ENCODE measurements at places on chromosomes 5 and 9. TPM values are rescaled to one million over a fixed set of nuclear protein-coding genes. Genes with fewer than 3 reads are reported as not detected.

DNA sequence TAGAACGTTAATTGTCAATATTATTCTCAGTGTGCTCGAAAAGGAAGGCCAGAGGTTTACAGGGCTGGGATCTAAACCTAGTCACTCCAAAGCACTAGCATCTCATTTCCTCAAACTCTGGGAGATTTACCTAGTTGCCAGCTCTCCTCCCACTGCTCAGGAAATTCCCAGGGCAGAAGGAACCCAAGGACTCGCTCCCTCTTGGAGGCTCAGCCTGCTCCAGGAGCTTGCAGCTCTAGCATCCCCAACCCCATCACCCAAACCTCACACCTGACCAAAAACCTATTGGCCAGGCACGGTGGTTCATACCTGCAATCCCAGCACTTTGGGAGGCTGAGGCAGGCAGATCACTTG is 26.0 kb downstream of the SERINC5 start:
- peak; percentile 23 for DNase-seq

Gene PTAR1
- 9.0 TPM for polyA plus RNA-seq

- peak; percentile 49 for DNase-seq
Measured at GRCh38 chr5:9370256-9370655, 175.6 kb downstream of the SEMA5A start.

- DNase-seq: no peak
Measured at GRCh38 chr5:35212122-35212982, 17.9 kb downstream of the PRLR start.

Gene SLC31A1
- 19.9 TPM for polyA plus RNA-seq

Gene SOX30
- polyA plus RNA-seq: 0.02 TPM

Gene PDCD1LG2
- polyA plus RNA-seq: 7.8 TPM

DNA sequence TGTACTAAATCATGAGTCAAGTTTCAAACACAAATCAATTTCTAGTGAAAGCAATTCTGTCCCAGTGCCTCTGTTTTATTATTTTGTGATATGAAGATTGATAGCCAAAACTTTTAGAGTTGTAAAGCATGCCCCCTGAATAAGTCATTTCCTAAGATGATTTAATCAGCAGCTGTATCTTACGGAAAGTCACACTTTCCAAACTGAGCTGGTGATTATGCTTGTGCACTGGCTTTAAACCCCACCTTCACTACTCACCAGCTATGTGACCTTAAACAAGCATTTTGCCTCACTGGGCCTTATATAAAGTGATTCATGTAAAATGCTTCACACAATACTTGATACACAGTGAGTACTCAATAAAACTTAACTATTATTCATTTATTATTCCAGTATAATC is 78.1 kb downstream of the EDIL3 start:
- no peak for DNase-seq

- no peak for DNase-seq
Measured at GRCh38 chr9:136618580-136619547, 43.9 kb upstream of the EGFL7 start.

Gene CYLC2
- not detected for polyA plus RNA-seq

Gene AJM1
- polyA plus RNA-seq: 0.40 TPM

- DNase-seq: peak; percentile 37
Measured at GRCh38 chr9:100714372-100715099, 136.7 kb downstream of the CAVIN4 start.

Gene SYK
- polyA plus RNA-seq: 4.1 TPM

- peak; percentile 46 for DNase-seq
Measured at GRCh38 chr5:956941-957747, 51.5 kb upstream of the NKD2 start.

All from mammary epithelial cell (primary cell).